ENCODE measurements at places on chromosomes 1 and 21.

DNA sequence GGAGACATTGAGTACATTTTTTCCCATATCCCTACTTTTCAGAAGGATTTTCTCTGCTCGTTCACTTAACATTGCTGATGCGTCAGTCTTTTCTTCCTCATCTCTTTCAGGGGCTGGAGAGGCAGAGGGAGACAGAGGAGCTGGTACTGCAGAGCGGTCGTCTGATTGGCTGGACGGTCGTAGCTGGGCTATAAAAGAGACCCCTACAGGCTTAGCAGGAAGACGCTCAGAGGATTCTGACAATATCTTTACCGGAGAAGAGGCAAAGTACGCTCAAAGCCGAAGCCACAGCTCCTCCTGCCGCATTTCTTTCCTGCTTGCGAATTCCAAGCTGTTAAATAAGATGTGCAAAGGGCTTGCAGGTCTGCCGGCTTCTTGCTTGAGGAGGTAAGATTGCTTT lies at the start of gene RGS4:
Gene RGS4 (plus strand): TSS at position 220 of the 400 bp plus-strand sequence. CDS start 124 bp downstream, at position 344.
- no peak for ATAC-seq

GRCh38 chr1:59126366-59126765 lies 170.5 kb upstream of the FGGY start:
- no peak for ATAC-seq

DNA sequence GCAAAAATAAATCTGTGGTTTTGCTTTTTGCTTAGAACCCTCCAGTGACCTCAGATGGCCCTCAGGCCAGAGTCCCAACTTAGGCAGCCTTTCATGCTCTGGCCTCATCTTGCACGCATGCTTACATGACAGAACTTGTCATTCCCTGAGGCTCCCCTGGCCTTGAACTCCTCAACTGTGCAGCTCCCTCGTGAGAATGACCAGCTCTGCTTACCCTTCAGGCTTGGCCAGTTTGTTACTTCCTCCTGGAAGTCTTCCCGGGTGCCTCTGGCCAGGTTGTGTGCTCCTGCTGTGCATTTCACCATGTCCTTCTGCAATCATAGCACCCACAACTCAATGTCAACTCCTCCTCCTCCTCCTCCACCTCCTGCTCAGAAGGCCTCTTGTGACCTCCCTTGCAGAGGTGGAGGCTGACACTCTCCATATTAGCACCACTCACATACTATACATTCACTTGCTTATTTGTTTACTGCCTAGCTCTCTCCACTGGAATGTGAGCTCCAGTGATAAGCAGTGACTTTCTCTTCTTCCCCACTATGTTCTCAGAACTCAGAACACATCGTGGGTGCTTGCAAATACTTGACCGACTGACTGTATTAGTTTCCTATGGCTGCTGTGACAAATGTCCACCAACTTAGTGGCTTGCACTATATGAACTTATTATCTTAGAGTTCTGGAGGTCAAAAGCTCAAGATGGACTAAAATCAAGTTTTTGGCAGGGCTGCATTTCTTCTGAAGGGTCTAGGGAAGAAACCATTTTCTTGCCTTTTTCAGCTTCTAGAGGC lies 41.9 kb downstream of the RCSD1 start:
- peak; percentile 85 for ATAC-seq

DNA sequence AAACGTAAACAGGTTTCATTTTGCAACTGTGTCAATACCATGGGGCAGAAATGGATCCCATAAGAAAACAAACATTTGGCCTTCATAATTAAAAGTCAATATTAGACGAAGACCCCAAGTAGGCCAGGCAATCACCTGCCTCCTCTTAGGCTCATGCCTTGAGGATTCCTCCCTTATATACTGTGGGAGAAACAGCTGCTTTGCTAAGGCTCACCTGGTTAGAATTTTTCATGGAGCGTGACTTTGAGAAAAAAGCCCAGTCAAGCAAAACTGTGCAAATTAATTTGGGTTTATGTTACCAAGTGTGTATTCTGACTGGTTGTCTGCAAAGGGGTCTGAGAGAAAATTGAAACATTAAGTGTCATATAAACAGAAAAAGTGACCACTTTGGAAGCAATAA lies 605.3 kb upstream of the USP24 start:
- no peak for ATAC-seq

- ATAC-seq, result no peak
Measured at GRCh38 chr1:11227106-11228077, 35.0 kb downstream of the MTOR start.

DNA sequence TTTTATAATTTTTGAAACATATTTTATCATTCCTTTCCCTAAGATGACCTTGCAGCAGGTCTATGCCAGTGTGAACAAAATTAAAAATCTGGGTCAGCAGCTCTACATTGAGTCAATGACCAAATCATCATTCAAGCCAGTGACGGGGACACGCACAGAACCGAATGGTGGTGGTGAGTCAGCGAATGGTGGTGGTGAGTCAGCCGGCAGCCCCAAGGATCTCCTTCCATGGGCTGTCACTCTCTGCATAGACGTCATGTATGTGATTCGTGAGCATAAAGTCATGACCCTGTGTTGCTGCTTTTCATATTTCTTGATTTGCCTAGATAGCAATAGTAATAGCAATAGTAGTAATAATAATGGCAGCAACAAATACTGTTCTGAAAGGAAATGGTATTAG lies 26.3 kb downstream of the PER3 start:
- peak; percentile 89 for ATAC-seq

Measured in esophagus mucosa (tissue), 1 donor.